ENCODE measurements at places on chromosomes 6 and 20.

- DNase-seq, result no peak
Measured at GRCh38 chr6:168939796-168940195, 313.9 kb downstream of the THBS2 start.

GRCh38 chr6:90123831-90124230 is 172.8 kb downstream of the BACH2 start:
- no peak for DNase-seq

DNA sequence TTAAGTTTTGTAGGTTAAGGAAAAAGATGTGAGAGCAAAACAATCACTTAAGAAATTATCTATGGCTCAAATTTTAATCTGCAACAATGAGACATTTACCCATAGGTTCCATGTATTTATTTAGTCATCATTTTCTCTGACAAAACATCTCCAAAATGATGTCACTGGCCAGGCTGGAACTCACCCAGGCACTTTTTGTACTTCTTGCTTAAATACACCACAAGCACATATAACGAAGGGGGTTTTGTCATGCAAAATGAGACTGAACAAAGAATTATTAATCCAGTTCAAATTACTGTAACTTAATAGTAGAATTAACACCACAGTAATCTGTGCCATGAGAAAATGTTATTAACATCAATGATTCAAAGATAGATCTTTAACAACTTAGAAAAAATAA is 200.5 kb downstream of the PTPRK start:
- DNase-seq, result no peak

DNA sequence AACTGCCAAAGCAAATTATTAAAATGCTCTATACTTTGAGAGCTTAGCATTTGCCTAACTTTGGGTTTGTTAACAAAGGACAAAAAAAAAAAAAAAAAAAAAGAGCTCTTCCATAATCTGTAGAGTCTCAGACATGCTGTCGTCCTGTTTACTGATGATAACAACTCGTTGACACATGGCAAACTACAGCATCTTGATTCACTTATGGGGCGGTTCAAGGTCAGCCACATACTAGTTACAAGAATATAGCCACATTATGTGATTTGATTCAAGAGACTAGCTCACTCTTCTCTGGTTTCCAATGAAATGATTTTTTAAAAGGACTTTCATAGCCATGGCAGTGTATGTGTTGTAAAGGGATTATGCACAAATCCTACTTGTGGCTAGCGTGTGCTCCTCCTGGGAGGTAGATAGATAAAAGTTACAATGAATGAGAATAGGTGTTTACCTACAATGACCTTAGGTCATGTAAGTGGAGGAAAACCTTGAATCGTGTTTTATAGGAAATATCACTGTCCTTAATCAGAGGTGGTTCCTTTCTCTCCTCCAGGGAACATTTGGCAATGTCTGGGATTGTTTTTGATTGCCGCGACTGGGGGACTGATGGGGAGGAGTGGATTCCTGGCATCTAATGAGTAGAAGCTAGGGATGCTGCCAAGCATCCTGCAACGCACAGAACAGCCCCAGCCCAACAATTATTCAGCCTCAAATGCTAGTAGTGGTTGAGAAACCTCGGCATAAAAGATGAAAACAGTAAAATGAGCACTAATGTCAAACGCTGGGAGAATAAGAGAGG is 969.2 kb upstream of the SLC35B3 start:
- DNase-seq, result no peak

- no peak for DNase-seq
Measured at GRCh38 chr20:58458342-58459057, 56.7 kb downstream of the APCDD1L start.

- DNase-seq, result no peak
Measured at GRCh38 chr6:14074476-14075094, 43.0 kb upstream of the CD83 start.

- DNase-seq, result no peak
Measured at GRCh38 chr6:111715321-111715720, 109.6 kb upstream of the TRAF3IP2 start.

DNA sequence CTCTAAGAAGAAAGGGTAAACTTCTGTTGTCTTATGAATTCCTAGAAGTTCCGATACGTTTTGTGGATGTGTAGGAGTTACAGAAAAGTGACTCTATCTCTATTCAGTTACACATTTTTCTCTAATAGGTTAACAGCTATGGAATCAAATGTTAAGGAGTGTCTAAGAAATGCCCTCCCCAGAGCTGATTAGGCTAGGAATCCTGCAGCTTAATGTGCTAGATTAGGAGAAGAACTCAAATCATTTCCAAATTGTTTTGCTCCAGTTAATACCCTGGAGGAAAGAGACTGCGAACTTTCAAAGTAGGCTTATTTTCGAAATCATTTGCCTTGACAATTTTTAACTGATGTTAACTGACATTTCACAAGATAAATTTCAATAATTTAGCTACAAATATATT is 51.9 kb downstream of the IBTK start:
- DNase-seq, result no peak

Measured in activated T-cell treated with anti-CD3 and anti-CD28 coated beads for 4 hours (primary cell).